Hematopoietic multipotent progenitor cell treated with erythropoietin and hydrocortisone succinate and interleukin-3 and kit ligand, for 8 days (in vitro differentiated cells): ENCODE measurements at places on chromosomes 2 and 18.

- DNase-seq, result no peak
Observed at GRCh38 chr18:3658529-3658928, 208.6 kb downstream of the TGIF1 start.

- no peak for DNase-seq
Observed at GRCh38 chr2:54464341-54464740, 8.2 kb downstream of the SPTBN1 start.

GRCh38 chr2:237738255-237738654 lies 60.3 kb upstream of the RBM44 start:
- DNase-seq, result no peak

- no peak for DNase-seq
Observed at GRCh38 chr18:79855147-79855933, 57.6 kb downstream of the KCNG2 start.

DNA sequence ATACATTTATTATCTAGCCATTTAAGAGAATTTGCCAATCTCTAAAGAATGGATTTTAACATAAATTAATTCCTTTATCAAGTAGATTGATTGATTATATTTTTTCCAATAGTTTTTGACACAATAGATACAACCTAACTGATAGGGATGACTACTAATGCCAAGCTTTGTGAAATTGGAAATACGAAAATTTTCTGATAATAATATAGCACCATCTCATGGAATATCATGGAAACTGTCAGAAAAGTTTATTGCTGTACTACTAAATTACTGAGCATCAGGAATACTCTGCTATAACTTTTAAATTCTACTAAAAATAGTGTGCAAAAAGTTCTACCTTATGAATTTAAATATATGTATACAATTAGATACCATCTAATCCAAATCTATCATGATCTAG lies 101.8 kb upstream of the MAP2 start:
- DNase-seq, result no peak

DNA sequence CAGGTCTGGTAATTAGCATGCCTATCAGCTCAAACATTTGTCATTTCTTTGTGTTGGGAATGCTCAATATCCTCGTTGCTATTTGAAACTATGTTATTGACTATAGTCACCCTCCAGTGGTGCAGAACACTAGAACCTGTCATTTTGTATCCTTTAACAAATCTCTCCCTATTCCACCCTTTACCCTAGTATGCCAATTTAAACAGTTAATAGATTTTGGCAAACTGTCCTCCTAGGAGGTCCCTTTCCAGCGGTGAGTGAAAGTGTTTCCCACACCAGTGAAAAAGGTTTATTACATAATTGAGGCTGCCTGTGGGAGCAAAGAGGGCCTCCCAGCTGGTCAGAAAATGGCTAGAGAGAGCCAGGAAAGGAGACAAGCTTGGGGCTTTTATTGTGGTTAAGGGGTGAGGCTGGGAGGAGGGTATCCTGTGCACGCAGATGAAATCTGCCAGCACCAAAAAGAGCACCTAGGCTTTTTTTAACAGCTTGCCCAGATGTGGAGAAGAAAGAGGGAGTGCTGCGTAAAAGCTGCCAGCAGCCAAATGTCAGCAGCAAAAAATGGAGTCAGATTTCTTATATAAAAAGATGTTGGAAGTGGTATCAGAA lies 1.8 kb upstream of the DRC1 start:
- no peak for DNase-seq

DNA sequence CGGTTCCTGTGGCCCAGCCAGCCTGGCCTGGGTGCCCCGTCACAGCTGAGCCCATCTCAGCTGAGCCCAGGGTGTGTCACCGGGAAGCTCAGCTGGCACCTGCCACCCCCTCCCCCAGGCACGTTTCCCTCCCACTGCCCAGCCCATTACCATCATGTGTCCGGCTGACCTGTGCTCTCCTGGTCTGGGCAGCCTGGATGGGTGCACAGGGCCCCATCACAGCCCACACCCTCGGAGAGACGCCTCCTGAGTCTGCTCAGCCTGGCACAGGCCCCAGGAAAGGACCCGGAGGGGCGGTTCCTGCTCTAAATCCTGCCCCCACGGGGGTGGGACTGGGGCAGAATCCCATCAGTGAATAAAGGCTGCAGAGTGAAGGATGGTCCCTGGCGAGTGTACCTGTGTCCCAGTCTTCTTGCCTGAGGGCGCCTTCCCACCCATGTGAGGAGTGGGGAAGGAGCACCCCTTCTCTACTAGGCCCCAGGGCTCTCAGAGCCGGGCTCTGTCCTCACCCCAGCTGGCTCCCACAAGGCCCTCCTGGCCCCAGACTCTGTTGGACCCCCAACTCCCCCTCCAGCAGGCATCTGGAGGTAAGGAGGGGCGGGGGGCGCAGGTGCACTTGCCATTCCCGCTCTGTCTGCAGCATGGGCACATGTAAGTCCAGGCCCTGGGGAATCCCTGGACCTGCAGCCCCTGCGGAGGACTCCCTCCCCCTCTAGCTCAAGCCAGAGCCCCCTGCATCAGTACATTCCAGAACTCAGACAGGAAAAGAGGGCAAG lies 21.2 kb downstream of the GPC1 start:
- DNase-seq, result no peak

DNA sequence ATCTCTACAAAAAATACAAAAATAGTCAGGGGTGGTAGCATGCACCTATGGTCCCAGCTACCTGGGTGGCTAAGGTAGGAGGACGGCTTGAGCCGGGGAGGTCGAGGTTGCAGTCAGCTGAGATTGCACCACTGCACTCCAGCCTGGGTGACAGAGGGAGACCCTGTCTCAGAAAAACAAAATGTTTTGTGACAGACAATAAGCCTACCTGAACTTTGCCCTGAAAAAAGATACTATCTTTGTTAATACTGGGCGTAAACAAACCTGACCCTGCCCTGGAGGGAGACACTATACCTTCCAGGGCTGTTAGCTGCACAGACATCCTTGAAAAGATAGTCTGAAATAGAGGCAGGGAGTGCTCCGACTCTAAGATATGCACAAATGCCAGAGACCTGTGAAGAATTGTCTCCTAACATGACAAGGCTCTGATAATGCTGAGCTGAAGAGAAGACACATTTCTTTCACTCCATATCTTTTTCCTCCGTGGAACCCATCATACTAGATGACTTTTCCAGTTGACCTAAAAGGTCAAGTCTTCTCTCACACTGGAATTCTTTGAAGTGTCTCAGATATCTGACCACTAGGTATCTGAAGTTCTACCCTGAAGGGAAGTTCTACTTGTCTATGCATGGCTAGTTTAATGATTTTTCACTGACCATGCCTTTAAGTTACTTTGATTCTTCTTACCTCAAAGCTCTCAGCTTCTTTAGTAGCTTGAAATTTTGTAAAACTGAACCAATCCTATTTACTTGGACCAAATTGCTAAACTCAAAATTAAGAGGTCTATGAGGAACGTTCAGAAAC lies 20.9 kb upstream of the HK2 start:
- no peak for DNase-seq

DNA sequence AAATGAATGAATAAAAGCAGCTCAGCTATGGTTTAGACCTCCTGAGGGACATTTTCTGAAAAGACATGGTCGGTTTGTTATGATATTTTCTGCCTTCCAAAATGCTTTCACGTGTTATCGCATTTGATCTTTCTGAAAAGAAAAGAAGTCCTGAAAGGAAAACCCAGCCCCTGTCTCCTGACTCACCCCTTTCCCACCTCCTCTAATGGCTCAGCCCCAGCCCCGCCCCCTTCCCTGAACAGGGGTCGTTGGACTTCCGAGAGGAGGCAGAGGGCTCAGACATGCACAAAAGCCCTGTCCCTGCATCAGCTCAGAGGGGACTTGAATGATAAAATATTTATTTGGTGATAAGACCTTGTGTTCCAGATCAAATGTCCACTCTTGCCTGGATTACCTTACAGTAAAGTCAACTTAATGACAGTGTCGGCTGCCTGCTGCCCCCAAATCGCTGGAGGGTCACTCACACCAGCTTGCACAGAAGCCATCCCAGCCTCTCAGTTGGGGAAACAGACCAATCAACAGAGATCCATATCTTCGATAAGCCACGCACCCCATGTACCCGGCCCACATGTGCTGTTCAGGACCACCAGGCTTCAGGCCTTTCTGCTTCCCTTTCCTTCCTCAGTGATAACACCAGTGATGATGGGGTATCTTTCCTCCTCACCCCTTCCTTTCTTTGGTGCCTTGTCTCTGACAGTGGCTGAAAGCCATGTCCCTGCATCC lies 69.6 kb downstream of the CLHC1 start:
- DNase-seq, result no peak

DNA sequence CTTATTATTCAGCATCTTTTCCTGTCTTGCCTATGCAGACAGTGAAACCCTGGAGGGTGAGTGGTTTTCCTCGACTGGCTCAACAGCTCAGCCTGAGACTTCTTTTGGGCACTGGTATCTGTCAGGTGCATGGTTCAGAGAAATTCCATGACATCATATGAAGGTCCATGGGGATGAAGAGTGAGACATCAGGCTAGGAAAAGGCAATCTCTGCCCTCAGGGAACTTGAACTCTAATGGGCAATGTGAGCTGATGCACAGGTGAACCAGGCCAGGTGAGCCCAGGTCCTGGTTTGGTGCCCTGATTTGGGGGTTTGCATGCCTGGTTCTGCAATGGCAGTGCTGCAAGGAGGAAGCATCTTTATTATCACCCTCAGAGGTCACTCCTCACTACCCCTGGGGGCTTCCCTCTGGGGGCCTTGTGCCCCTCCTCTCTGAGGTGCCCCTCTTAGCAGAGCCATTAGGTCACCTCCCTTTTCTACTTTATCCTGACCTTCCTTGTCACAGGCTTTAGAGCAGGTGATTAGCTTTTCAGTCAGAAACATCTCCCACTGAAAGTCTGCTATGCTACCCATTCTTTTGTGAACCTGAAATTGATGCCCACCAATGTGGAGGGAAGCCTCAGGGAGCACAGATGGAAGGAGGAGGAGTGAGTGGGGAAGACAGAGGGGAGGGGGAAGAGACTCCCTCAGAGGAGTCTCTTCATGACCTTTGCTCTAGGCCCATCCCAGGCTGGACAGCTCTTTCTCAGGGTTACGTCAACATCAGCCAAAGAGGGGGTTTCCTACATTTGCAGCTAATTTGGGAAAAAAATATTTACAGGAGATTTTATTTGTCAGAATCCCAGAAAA lies 47.3 kb downstream of the MERTK start:
- DNase-seq, result no peak

- no peak for DNase-seq
Observed at GRCh38 chr2:162113776-162114168, 38.3 kb downstream of the GCG start.

DNA sequence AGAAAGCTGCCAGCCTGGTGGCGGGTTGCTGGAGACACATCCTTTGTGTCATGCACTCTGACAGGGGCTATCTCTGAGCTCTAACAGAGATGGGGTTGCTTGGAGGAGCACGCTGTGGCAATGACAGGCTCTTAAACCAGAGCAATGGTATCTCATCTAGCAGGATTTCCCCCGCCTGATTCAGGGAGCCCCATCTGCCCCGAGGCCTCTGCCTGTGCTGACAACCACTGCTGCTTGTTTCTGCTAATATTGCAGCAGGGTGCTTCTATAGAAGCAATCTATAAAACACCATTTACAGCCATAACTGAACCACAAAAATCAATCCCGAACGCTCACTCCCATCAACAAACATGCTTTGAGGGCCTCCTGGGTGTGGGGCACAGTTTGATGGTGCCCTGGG lies 12.8 kb upstream of the DNPEP start:
- DNase-seq, result no peak

GRCh38 chr2:66389651-66390131 lies 45.2 kb upstream of the MEIS1 start:
- DNase-seq, result no peak

DNA sequence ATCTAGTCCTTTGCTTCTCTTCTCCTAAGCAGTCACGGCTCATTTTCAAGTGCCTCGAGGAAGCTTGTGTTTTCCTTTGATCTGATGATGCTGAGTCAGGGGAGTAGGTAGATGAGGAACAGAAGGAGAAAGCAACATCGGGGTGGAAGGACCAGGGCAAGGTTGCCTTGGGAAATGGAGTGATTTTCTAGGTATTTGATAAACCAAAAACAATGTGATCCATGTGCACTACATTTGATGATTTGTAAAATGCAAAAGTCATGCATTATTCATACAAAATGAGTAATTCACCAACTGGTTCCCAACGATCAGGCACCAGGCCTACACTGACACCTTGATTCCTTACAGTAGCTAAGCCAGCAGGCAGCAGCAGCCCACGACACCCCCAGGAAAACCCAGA lies 205.3 kb downstream of the ANAPC1 start:
- DNase-seq, result no peak

DNA sequence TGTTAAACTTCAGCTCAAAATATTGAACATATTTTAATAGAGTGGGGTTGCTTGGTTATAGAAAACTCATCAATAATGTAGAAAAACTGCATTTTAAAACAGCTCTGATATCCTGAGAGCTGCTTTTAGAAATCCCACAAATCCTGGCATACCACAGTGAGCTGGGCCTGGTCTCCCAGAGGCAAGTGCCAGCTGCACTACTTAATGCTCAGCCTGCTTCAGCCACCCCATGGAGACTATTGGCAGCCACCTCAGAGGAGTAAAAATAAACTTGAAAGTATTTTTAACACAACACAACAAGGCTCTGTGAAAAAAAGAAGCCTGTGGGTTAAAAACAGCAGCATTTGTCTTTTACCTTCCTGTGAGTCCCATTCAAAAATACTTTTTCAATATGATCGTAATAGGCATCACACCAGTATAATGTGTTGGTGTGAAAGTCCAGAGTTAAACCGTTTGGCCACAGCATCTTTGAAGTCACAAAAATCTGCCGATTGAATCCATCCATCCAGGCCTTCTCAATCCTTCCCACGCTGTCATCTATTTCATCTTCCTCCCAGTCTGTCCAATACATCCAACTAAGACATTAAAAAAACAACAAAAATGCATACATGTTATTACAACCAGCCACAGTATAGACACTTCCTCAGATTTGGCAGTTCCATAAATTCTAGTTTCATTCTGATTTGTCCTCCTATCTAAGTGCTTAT lies 1115.3 kb downstream of the LRP1B start:
- no peak for DNase-seq

GRCh38 chr2:140177086-140177485 lies 1396.9 kb upstream of the NXPH2 start:
- DNase-seq, result no peak

DNA sequence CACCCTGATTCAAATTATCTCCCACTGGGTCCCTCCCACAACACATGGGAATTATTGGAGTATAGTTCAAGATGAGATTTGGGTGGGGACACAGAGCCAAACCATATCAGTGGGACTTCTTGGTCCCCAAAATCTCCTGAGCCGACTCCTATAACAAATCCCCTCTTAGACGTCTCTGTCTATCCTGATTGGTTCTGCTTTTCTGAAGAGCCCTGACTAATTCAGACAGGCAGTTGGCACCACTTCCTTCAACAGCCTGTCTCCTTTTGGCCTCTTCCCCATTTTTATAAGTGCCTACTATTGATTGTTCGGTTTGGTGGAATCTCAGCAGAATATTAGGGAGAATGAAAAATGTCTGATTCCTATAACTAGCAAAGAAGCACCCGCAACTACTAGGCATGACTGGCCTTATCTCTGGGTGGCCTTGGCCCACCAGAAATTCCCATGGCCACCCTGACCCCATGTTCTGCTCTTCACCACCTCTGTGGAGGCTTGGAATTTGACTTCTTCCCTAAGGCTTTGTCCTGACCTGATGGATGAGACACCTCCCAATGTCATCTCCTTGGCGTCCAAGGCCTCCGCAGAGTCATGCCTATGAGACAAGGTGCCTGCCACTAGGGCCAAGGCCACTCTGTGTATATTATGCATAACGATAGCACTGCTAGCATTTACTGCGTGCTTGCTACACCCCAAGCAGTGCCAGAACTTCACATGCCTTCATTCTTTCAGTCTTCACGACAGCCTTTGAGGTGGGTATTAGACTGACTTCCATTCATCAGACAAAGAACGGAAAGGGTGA lies 218.9 kb upstream of the COPS8 start:
- DNase-seq, result no peak
